DND-41 (cell line): ENCODE measurements at places on chromosomes 5 and 9.
A peak's percentile ranks its signal among the peaks of the same experiment; 100 is the strongest.

DNA sequence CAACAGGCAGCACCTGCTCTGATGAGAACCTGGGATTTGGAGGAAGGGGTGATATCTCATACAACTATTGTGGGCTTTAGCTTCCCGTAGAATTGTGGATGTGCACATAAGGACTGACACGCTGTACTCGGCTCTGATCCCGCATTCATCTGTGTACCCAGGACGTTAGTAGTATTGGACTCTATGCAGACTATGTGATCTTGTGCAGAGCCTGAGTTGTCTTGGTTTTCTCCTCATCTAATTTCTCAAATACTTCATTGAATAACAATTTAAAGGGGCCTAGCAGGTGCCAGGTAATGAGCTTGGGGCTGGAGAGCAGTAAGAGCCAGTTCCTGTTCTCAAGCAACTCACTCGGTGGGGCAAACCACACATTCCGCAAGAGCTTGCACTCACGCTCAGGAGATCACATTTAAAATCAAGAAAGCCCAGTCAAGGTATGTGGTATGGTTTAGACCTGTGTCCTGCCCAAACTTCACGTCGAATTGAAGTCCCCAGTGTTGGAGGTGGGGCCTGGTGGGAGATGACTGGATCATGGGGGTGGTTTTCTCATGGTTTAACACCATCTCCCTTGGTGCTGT, 14.8 kb downstream of the C5orf15 start:
- H3K27ac ChIP-seq = no peak overlapping the region
- DNase-seq = no peak
- H3K27me3 ChIP-seq = no peaks in the 10 kb centered on the region
- H3K4me3 ChIP-seq = no peak overlapping the region
- H3K36me3 ChIP-seq = peaks cover 32% of the 10 kb centered on the region
- no peaks in the 10 kb centered on the region for H3K4me1 ChIP-seq

DNA sequence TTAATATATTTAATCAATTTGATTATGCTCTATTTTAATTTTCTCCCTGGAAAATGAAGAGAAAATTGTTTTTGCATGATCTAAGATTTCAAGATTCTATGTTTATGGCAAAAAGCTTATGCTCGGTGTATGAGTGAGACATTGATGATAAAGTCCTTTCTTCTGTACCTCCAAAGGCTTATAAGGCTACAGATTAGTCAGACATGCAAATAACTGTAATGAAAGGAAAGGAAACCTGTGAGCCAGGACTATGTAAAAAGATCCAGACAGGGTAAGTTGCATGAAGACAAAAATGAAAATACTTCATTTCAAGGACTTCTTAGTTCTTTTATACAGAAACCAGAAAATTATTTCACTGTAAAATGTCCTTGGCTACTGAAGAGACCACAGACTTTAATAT, 52.2 kb upstream of the EDIL3 start:
- no peaks in the 10 kb centered on the region for H3K4me1 ChIP-seq
- no peak overlapping the region for H3K4me3 ChIP-seq
- H3K27ac ChIP-seq = no peak overlapping the region
- H3K36me3 ChIP-seq = no peaks in the 10 kb centered on the region

DNA sequence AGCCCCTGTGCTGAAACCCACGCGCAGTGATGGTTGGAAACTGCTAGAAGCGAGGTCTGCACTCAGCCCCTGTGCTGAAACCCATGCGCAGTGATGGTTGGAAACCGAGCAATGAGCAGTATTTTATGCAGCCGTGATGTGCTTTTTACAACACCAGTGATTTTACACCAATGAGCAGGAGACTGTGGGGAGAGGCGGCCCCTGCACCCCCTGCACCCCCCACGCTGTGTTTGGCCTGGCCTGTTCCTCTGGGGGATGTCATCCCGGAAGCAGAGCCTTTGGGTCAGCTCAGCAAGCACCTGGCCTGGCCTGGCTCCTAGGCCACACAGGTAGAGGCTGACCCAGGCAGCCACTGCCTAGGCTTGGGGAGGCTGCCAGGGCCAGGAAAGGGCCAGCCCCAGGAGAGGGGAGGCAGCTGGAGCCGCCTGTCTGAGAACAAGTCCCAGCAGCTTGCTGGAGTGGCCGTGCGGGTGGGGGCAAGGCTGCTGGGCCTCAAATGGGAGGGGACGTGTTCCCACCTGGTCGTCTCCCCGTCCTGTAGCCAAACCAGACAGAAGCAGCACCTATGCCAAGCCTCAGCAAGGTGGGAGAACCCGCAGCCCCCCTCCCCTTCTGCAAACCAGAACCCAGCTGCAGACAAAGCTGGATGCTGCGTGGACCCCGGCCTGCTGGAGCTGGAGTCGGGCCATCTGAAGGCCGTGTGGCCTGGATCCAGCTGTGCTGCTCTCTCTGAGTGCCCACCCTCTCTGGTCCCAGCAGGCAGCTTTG, 46.8 kb downstream of the DBH start:
- H3K36me3 ChIP-seq = no peaks in the 10 kb centered on the region
- no peak for DNase-seq

DNA sequence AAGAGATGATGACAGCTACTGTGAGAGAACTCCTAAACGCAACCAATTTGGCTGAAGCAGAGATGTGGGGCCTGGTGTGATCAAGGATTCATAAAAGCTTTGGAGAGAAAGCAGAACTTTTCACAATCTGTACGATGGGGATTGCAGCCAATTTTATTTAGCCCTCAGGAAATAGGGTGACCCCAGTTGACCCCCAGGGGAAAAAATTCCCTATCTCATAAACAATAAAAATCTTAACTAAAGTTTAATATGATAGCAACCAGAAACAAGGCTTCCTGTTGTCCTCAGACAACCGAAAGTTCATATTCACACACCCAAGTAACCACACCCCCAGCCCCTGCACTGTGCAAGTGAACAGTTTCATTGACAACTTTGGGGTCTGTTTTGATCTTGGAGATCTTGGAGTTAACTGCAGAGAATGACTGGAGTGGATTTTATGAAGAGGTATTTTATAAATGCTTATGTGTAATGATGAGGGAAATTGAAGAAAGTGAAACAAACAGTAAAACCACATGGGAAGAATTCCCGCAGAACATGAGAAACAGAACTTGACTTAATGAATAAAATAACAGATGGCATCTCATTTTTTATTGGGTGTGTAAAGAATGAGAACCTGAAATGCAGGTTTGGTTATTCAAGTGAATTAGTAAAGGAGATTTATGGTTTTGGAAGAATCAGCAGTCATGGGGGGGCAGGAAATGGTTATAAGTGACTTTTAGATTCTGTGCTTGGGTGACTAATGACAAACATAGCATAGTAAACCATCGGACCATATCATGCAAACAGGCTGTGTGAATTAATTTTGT, 94.5 kb downstream of the PDE4D start:
- H3K36me3 ChIP-seq = no peaks in the 10 kb centered on the region
- H3K27me3 ChIP-seq = no peaks in the 10 kb centered on the region
- H3K4me1 ChIP-seq = no peaks in the 10 kb centered on the region; the same call in 1 of the 2 replicates
- no peak for DNase-seq
- no peak overlapping the region for H3K4me3 ChIP-seq

DNA sequence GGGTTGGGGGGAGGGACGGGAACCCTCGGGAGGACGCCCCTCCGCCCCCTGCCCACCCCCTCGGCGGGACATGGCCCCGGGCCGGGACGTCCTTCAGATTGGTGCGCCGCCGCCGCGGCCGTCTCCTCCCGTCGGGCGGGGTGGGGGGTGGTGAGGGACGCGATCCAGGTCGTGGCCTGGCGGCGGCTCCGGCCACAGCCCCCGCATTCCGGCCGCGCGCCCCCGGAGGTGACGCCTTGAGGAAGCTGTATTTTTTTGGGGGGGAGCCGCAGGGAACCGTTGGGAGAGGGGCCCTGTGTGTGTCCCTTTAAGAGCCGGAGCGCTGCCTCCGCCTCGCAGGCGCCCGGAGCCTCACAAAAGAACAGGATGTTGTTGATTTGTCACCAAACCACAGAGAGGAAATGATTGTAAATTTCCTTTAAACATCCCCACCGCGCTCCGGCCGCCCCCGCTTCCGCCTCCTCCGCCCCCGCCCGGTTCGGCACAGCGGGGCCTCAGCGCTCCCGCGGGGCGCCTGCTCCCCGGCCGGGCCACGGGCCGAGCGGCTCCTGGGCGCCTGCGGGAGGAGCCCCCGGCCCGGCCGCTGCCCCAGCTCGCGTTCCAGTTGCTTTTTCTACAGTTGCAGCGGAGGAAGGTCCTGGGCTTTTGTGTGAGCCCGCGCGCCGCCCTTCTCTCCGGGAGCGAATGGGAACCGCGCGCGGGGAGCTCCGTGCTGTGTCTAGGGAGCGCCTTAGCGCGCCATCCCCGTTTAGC, 32.1 kb upstream of the SPRY4 start:
- H3K27ac ChIP-seq = no peak overlapping the region
- peaks cover 21% of the 10 kb centered on the region for H3K4me1 ChIP-seq
- H3K36me3 ChIP-seq = no peaks in the 10 kb centered on the region
- peak; percentile 89 for DNase-seq
- H3K27me3 ChIP-seq = peaks cover 36% of the 10 kb centered on the region
- H3K4me3 ChIP-seq = no peak overlapping the region

- H3K4me1 ChIP-seq = no peaks in the 10 kb centered on the region
- H3K4me3 ChIP-seq = no peak overlapping the region
- no peak for DNase-seq
Observed at GRCh38 chr9:108634204-108634603, 221.6 kb downstream of the ACTL7B start.

GRCh38 chr9:91942201-91942600, 7.8 kb downstream of the ROR2 start:
- no peak overlapping the region for H3K27ac ChIP-seq
- no peak overlapping the region for H3K4me3 ChIP-seq
- no peaks in the 10 kb centered on the region for H3K27me3 ChIP-seq
- H3K36me3 ChIP-seq = no peaks in the 10 kb centered on the region

DNA sequence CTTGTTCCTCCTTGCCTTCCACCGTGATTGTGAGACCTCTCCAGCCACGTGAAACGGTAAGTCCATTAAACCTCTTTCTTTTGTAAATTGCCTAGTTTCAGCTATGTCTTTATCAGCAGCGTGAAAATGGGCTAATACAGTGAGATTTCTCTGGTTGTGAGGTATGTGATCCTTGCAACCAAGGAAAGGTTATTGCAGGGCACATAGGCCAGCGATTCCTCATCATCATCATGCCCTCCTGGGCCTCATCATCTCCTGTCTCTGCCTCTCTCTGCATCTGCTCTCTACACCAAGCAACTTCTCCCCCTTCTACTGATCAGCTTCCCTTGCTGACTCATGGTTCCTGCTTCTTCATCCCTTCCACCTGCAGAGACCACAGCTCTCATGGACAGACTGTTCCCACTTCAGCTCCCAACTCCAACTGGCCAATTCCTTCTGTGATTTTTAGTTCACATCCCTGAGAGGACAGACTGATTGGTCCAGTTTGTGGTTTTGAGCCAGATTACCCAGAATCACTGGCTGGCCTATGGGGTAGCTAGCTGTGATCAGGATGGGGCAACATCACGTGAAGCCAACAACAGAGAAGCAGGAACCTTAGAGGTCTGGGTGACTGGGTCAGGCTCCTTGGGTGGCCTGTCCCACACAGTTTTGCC, 53.1 kb downstream of the LIX1 start:
- no peak overlapping the region for H3K27ac ChIP-seq
- no peaks in the 10 kb centered on the region for H3K27me3 ChIP-seq
- no peak for DNase-seq
- no peaks in the 10 kb centered on the region for H3K4me1 ChIP-seq

DNA sequence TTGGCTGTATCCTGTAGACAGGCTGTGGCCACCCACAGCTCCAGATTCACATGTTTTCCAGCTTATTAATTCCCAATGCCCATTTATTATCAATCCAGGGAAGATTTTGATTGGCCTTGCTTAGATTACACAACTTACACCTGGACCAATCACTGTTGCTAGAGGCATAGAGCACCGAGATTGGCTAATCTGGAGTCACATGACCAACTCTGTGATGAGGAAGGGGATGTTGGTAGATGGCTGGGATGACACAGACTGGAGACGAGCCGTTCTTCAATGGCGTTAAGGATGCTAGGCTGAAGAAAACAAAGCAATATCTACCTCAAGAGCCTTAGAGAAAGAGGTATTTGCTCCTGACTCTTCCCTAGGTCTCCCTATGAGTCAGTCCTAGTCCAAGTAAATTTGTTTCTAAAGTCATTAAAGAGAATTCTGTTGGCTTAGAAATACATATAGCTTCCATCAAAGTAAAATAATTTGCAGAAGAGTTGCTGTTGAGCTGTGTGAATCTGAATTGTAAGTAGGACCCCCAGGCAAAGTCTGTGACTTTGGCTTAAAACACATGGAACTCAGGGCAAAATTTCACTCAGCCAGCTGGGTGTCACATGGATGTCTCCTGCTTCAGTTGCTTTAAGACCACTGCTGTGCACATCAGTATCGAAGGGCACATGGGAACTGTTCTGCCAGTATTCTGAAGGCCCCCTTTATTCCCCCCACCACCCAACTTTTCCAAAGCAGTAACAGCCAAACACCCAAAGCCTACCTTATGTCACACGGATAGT, 326.4 kb upstream of the KLF4 start:
- no peaks in the 10 kb centered on the region for H3K4me1 ChIP-seq
- H3K36me3 ChIP-seq = no peaks in the 10 kb centered on the region

DNA sequence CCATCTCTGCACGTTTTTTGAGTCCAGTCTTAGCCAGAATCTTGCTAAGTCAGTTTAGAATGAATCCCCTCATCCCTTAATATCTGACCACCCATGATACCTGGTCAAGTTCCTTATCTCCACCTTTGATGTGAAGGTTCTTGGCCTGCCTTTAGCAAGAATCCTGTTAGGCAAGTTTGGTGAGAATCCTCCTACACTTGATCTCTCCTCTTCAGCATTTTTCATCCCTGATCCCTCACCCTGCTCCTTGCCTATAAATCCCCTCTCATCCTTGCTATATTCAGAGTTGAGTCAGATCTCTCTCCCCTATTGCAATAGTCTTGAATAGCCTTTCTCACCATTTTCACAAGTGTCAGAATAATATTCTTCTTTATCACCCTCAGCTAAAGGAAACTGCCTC, 31.0 kb downstream of the SMIM23 start:
- no peaks in the 10 kb centered on the region for H3K4me1 ChIP-seq
- no peaks in the 10 kb centered on the region for H3K36me3 ChIP-seq
- peaks cover 11% of the 10 kb centered on the region for H3K27me3 ChIP-seq
- no peak for DNase-seq
- no peak overlapping the region for H3K4me3 ChIP-seq

- no peaks in the 10 kb centered on the region for H3K4me1 ChIP-seq
- H3K36me3 ChIP-seq = no peaks in the 10 kb centered on the region
- no peak overlapping the region for H3K4me3 ChIP-seq
Observed at GRCh38 chr9:117153021-117153420, 261.8 kb downstream of the ASTN2 start.

- no peak overlapping the region for H3K27ac ChIP-seq
- H3K4me1 ChIP-seq = no peaks in the 10 kb centered on the region
- DNase-seq = no peak
- no peaks in the 10 kb centered on the region for H3K27me3 ChIP-seq
Observed at GRCh38 chr9:3099646-3100045, 255.8 kb upstream of the PUM3 start.

GRCh38 chr5:132408456-132408855, 38.9 kb downstream of the SLC22A5 start:
- H3K4me1 ChIP-seq = peaks cover 29% of the 10 kb centered on the region
- H3K27me3 ChIP-seq = no peaks in the 10 kb centered on the region
- H3K4me3 ChIP-seq = no peak overlapping the region
- peaks cover 6% of the 10 kb centered on the region; the same call in 1 of the 2 replicates for H3K36me3 ChIP-seq
- no peak overlapping the region for H3K27ac ChIP-seq
- peak; percentile 2 for DNase-seq
